ENCODE measurements at places on chromosomes 12 and 14. TPM values are rescaled to one million over a fixed set of nuclear protein-coding genes. Genes with fewer than 3 reads are reported as not detected.

CIROP gene
- not detected for total RNA-seq

ASIC1 gene
- total RNA-seq: not detected

TMCC3 gene
- 11.0 TPM for total RNA-seq

HOXC9 gene
- total RNA-seq: 1.2 TPM

EPYC gene
- not detected for total RNA-seq

PPP1CC gene
- 39.8 TPM for total RNA-seq

TPH2 gene
- total RNA-seq: not detected

DPPA3 gene
- total RNA-seq: not detected

NAP1L1 gene
- total RNA-seq: 116 TPM

CHMP4A gene
- total RNA-seq: 27.0 TPM

HECTD1 gene
- total RNA-seq: 63.6 TPM

KLRC1 gene
- total RNA-seq: not detected

ADGRD1 gene
- total RNA-seq: 46.9 TPM

AICDA gene
- not detected for total RNA-seq

TPPP2 gene
- total RNA-seq: not detected

FOXN4 gene
- total RNA-seq: not detected

KRT6C gene
- not detected for total RNA-seq

CLEC4D gene
- total RNA-seq: not detected

RERG gene
- 55.7 TPM for total RNA-seq

POTEG gene
- not detected for total RNA-seq

KRT79 gene
- total RNA-seq: not detected

TESPA1 gene
- total RNA-seq: not detected

E2F7 gene
- total RNA-seq: not detected

PMEL gene
- not detected for total RNA-seq

GABARAPL1 gene
- total RNA-seq: 239 TPM

SOX5 gene
- 18.2 TPM for total RNA-seq

LRIG3 gene
- total RNA-seq: 12.3 TPM

TBX5 gene
- total RNA-seq: not detected

FGF6 gene
- not detected for total RNA-seq

ALDH1L2 gene
- total RNA-seq: 68.9 TPM

MTHFD1 gene
- total RNA-seq: 7.2 TPM

GZMH gene
- total RNA-seq: 0.96 TPM

BDKRB1 gene
- not detected for total RNA-seq

PYGL gene
- 13.8 TPM for total RNA-seq

SCN8A gene
- 2.0 TPM for total RNA-seq

C2CD5 gene
- 34.7 TPM for total RNA-seq

AVPR1A gene
- 32.4 TPM for total RNA-seq

CDK2 gene
- total RNA-seq: 24.5 TPM

DIO2 gene
- 17.8 TPM for total RNA-seq

FOXN3 gene
- total RNA-seq: 96.3 TPM

MOK gene
- total RNA-seq: 17.6 TPM

CD4 gene
- 2.6 TPM for total RNA-seq

TAS2R8 gene
- not detected for total RNA-seq

KCNC2 gene
- not detected for total RNA-seq

CYP27B1 gene
- total RNA-seq: not detected

ZDHHC22 gene
- not detected for total RNA-seq

SLCO1B1 gene
- not detected for total RNA-seq

GALNT6 gene
- 67.2 TPM for total RNA-seq

GDF3 gene
- not detected for total RNA-seq

CCND2 gene
- 150 TPM for total RNA-seq

Measured in ascending aorta (tissue), 2 donors.